Right kidney (tissue), 9 donors: ENCODE measurements at places on chromosomes 16 and 17.

DNA sequence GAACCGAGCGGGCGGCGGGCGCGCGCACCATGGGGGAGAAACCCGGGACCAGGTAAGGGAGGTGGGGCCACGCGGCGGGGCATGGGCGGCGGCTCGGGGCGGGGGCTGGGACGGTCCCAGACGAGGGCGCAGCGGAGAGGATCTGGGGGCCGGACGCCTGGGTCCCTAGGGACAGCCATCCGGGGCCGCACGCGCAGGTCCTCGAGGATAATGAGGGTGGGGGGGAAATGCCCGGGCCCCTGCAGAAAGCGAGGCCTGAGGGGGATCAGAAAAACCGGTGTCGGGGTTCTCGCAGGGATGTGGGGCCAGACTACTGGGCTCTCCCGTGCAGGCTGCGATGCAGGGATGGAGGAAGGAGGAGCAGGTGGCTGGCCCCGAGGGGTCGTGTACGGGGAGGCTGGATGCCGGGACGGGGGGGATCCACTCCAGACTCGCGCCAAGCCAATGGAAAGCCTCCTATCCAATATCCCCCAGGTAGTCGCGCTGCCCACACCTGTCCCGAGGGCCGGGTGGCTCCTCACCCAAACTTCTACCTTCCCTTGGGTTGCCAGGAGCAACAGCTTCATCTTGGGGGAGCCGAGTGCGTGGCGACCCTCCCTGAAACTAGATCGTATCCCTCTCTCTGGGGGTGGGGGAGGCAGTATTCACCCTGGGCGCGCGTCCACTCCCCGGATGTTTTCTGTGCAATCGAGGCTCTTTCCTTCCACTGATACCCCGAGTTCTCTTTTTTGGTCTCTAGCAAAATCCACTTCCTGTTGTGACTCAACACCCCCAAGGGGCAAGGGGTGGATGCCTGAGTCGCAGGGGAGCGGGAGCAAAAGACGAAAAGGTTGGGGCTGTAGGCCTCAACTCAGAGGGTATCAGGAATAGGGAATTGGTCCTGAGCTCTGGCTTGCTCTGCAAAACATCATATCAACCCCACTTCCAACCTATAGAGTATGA, 532 bp downstream of the ARRB2 start:
- DNase-seq: peak; percentile 52

DNA sequence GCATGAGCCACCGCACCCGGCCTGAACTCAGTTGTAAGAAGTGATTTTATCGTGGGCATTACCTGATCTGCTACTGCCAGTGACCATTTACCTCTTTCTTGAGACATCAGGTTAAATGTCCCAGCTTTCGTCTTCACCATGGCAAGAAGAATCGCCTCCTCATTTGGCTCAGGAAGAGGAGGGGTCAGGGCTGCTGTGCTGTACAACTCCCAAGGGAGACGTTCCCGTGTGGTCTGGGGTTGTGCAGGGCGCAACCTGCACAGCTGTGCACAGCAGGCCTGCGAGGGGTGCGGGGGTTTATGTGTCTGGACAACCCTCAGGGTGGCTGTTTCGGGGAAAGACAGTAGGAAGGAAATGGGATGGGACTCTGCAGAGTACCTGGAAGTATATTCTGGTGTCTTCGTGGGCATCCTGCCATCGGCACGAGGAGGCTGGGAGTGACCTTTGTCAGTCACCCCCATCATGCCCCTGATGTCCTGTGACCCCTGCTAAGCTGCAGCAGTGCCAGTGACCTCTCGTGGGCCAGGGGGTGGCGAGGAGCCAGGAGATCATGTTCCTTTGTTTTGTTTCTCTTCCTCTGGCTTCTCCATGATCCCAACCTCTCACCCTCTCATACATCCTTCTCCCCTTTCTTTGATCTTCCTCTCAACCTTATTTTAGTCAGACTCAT, 27.3 kb downstream of the CIBAR2 start:
- no peak for DNase-seq

- DNase-seq: no peak
These were observed 59.2 kb downstream of the TEX14 start for GRCh38 chr17:58632324-58633314.

DNA sequence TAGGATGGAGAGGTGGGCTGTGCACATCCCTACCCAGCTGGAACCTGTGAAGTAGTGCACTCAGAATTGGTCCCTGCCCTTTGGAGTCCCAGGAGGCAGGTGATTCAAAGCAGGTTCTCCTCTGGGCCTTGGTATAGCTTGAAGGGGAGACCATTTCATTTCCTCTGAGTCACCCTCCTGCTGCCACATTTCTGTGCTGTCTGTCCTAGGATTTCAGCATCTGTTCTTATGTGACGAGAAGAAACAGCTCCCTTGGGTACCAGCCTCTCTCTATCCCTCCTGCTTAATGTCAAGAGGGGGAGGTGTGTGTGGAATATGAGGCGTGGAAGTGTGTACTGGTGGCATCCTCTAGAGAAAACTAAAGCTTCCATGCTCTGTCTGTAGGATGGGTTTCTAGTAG, 5.0 kb upstream of the NFE2L1 start:
- DNase-seq: no peak

- no peak for DNase-seq
These were observed 28.8 kb downstream of the ZFPM1 start for GRCh38 chr16:88481851-88482250.

GRCh38 chr17:82615084-82616020, 32.9 kb downstream of the WDR45B start:
- no peak for DNase-seq

- DNase-seq: no peak
These were observed 54.3 kb upstream of the CNTNAP4 start for GRCh38 chr16:76222853-76223252.

DNA sequence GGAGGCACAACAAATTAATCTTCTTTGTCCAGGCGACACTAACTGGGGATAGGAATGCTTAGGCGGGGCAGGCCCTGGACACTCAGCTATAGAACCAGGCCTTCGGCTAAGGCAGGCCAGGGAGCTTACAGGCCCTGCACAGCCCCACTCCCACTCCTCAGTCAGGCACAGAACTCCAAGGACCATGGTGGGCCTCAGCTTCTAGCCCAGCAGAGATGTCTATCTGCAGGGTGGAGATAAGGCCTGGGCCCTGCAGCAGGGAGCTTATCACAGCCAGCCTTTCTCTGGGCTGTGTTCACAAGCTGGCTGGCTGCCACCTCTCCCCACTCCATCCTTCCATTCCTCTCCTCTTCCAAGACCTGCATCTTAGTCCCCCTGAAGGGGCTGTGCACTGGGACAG, 68.1 kb downstream of the TMEM132E start:
- no peak for DNase-seq

GRCh38 chr16:14186795-14187221, 115.7 kb downstream of the MRTFB start:
- DNase-seq: peak; percentile 57

DNA sequence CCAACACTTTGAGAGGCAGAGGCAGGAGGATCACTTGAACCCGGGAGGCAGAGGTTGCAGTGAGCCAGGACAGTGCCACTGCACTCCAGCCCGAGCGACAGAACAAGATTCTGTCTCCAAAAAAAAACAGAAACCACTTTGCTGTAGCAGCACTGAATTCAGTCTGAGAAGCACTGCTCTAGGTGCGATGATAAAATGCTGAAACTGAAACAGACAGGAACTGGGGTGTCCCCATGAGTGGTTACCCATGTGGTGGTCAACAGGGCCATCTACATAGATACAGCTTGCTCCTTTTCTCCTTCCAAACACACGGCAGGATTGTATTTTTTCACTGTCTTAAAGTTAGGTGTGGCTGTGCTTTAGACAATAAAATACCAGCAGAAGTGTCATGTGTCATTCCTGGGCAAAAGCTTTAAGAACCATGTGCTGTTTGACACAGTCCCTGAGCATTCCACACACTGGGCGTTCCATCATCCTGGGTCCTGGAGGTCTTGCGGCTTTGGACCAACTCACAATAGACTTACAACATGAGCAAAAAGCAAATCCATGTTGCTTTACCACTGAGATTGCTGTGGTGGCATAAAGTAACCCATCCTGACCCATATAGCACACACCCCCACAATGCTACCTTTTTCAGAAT, 11.5 kb downstream of the GAS7 start:
- DNase-seq: no peak

DNA sequence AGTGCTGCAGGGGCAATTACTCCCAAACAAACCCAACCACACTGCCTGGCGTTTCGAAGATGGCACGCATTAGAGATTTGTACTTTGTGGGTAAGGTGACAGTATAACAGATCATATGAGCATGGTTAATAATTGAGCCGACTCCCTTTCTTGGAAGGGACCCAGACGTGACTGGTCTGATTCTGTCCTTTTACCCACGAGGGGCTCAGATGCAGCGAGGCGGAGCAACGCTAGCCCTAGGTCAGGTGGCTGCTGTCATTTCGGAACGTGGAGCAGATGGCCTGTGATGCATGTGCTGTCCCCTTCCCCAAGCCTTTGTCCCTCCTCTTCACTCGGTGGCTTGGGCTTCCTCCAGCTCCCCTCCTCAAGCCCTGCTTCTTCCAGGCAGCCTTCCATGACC, 84.2 kb downstream of the SNX29 start:
- no peak for DNase-seq

DNA sequence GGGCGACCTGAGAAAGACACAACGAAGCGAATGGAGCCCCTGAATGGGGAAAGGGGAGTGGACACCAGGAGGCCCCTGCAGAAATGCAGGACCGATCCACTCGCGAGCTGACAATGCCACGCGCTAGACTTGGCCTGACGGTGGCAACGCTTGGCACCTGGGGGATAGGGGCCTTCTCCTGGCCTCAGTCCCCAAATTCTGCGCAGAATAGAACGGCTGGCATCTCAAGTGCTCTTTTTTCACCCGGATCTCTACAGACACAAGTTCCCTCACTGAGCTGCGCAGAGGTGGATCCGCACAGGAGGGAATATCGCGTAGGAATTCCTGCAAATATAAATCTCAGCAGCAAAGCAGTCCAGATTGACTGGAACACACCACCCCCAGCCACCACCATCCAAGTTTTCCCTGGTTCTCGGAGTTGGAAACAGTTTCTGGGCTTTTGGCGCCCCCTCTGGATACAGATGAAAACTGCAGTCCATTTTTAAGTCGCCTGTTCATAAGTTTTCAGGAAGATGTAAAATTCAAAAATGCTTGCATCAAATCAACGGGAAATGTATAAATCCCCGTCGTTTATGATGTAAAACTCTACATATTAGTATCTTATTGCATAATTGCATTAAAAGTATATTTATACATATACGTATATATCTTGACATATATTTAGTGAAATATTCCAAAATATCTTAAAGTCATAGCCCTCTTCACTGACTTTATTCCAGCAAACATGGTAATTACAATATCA, 2.3 kb upstream of the SOX9 start:
- DNase-seq: peak; percentile 74

GRCh38 chr16:22098405-22099255, 6.3 kb downstream of the VWA3A start:
- DNase-seq: peak; percentile 16

GRCh38 chr16:67393788-67394154, 473 bp upstream of the TPPP3 start:
- DNase-seq: peak; percentile 77
